Mesendoderm (in vitro differentiated cells): ENCODE measurements at places on chromosomes 1 and 21.

DNA sequence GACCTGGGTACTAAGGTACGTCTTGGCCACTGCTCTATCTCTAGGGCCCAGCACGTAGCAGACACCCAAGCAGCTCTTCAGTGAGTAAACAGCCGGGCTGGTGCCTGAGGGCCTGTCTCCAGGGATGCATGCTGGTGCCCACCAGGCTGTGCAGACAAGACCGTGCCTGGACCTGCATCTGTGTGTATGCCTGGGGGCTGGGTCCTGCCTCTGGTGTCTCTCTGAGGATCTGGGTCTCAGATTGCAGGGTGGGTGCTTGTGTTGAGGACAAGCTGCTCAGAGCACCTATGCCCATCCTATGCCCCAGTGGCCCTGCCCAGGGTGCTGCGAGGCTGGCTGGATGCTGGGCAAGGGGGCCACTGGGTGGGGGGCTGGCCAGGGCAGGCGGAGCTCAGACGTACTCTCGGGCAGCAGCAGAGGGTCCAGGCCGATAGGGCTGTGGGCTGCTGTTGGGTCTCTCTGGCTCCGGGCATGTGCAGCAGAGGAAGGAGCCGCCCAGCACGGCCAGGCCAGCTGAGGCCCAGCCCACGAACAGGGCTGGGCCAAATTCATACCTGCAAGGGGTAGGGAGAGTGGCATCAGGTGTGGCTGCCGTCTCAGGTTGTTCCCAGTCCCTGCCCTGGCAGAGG, 4.4 kb downstream of the CLDN19 start:
- DNase-seq: no peak

- DNase-seq: no peak
Measured at GRCh38 chr1:230087028-230087716, 20.1 kb downstream of the GALNT2 start.

DNA sequence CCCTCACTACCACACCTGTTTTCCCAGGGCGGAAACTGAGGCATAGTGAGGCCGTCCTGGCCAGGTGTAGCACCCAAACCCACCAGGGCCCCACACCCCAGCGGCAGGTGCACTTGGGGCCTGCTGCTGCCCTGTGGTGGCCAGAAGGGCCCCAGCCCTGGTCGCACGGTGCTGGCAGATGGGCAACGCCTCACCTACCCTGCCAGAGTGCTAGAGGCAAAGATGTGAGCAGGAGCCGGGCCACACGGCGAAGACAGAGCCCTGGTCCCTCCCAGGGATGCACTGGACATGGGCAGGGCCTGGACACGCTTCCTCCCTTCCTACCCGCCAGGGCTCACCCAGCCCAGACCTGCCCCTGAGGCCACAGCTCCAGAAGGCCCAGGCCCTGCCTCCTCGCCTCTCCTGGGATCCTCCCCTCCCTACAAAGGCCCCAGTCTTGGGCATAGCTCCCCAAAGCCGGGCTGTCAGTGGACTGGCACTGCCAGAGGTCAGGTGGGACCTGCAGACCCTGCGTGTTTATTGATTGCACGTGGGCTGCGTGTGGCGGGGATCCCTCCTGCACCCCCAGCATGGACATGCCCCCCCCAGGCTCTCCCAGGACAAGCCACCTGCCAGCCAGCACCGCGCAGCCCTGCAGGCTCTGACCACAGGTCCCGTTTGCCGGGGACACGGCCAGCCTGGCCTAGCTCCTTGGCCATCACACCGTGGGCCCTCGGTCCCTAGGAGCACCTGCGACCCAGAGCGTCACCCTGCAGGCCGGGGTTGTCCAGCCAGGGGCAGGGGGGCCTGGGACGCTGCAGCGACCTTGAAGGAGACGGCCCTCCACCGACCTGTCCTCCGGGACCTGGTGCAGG, 44.1 kb downstream of the MEGF6 start:
- no peak for DNase-seq

- DNase-seq: peak; percentile 43
Measured at GRCh38 chr1:34929497-34929852, at the start of gene DLGAP3. TSS of gene DLGAP3 (minus strand) at chr1:34929650. CDS start at chr1:34905383, 24,267 bp downstream.

- no peak for DNase-seq
Measured at GRCh38 chr1:86085741-86086409, 70.7 kb downstream of the COL24A1 start.

- DNase-seq: no peak
Measured at GRCh38 chr21:41008974-41009373, 159.0 kb upstream of the BACE2 start.

- DNase-seq: no peak
Measured at GRCh38 chr1:47241114-47242113, 9.4 kb upstream of the TAL1 start.

- no peak for DNase-seq
Measured at GRCh38 chr1:57384901-57385300, 39.0 kb downstream of the DAB1 start.

DNA sequence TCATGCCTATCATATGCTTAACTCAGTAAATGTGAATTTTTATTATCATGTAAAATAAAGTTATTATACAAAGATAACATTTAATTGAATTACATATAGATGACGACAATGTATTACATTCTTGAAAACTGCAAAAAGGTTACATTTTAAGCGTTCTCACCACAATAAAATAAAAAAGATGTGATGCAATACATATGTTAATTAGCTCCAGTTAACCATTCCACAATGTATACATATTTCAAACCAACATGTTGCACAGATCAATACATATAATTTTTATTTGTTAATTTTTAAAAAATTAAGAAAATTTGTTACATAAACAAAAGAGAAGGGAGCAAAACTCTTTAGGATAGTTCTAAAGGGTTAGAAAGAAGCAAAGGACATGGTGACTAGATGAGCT, 183.7 kb downstream of the VAV3 start:
- no peak for DNase-seq

- DNase-seq: peak; percentile 56
Measured at GRCh38 chr1:223642237-223642636, 23.3 kb downstream of the CAPN8 start.

DNA sequence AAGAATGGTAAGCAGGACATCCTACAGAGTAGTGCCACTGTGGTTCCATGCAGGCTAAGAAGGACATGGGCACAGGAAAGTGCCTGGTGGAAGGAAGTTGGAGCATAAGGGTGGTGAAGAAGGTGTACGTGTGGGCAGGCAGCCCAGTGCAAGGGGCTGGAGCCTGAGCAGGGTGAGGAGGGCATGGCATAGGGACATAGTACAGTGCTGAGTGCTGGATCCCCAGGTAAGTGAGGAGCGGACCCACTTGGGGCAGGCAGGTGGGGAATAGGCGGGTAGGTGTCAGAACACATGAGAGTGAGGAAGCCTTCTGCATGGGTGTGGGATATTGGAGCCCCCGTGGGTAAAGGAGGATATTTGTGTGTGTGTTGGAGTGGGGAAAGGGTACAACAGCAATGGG, 15.7 kb upstream of the LRRC53 start:
- DNase-seq: no peak

DNA sequence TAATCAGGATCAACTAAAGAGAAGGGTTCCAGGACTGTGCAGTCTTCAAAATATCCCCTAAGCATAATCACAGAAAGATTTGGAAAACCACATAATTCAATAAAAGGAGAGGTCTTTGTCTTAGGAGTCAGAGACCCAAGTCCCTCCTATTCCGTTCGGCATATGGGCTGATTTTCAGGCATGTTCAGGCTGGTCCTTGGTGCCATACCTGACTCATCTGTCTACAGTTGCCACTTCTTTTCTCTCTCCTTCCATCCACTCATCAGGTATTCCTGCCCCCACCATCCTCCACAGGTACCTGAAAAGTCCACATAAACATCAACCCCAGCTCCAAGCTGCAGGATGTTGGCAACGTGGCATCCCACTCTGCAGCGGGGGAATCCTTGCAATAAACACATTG, 29.7 kb upstream of the RPL11 start:
- no peak for DNase-seq

- no peak for DNase-seq
Measured at GRCh38 chr1:53166912-53167311, 24.5 kb upstream of the SLC1A7 start.

DNA sequence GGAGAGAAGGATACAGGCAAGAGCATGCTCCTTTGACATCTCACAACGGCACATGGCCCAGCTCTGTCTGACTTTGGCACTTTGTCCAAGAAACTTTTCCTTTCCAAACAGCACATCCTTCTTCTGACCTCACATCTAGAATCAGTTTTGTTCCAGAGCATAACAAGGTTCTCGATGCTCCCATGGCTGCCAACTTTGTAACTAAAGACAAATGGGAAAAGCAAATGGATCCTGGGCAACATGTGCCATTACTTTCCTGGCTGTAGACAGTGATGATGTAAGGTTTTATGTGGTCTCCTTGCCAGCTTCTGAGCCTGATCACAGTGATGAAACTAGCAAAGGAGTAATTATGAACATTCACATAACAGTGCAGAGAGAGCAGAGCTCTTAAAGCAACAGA, 171.8 kb upstream of the C1orf87 start:
- no peak for DNase-seq

DNA sequence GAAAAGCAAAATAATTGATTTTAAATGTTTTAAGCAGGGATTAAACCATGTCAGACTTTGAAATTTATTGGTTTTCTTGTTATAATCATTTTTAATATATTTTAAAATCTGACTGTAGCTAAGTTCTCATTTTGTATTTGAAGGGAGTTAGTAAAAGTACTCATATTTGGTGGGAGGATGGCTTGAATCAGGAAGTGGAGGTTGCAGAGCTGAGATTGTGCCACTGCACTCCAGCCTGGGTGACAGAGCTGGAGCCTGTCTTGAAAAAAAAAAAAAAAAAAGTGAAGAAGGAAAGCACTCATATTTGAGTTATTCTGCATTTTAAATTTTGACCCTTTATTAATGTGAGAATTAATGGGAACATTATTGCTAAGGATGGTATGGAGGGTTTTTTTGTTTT, 106.0 kb downstream of the RABGAP1L start:
- DNase-seq: no peak

GRCh38 chr1:13583966-13584791, 547 bp downstream of the PDPN start:
- DNase-seq: peak; percentile 87

DNA sequence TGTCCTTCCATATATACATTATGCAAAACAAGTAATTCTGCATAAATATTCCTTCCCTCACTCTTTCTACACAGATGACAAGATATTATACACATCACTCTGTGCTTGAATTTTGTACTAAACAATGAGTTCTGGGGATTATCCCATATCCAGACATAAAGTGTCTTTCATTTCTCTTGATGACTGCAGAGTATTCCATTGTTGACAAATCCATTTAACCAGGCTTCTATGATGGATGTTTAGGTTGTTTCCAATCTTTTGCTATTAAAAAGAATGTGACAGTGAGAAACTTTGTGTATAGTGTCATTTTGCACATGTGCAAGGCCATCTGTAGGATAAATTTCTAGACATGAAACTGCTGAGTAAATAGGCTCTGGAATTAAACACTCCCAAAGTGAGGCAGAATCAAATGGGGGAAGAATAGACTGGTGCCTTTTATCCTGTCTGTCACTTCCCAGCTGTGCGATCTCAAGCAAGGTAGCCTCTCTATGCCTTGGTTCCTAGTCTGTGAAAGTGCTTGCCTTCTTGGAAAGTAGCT, 29.9 kb upstream of the ATP2B4 start:
- no peak for DNase-seq

DNA sequence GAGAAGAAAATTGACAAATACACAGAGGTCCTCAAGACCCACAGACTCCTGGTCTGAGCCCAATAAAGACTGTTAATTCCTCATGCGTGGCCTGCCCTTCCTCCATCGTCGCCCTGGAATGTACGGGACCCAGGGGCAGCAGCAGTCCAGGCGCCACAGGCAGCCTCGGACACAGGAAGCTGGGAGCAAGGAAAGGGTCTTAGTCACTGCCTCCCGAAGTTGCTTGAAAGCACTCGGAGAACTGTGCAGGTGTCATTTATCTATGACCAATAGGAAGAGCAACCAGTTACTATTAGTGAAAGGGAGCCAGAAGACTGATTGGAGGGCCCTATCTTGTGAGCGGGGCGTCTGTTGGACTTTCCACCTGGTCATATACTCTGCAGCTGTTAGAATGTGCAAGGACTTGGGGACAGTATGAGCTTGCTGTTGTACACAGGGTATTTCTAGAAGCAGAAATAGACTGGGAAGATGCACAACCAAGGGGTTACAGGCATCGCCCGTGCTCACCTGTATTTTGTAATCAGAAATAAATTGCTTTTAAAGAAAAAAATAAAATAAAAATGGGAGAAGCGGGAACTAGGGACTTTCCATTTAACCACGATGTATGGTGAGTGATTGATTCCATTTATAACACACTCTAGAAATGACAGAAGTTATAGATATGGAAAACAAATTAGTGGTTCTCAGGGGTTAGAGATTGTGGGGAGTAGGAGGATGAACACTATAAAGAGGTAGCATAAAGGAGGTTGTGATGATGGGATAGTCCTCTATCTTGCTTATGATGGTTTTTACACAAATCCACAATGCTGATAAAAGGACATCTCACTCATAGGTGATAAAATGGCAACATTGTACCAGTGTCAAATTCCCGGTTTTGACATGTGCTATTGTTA, 244.7 kb downstream of the MRPL39 start:
- no peak for DNase-seq

- no peak for DNase-seq
Measured at GRCh38 chr1:233386336-233386735, 58.8 kb downstream of the MAP3K21 start.

- DNase-seq: peak; percentile 10
Measured at GRCh38 chr1:6625584-6626149, 999 bp downstream of the THAP3 start.

- no peak for DNase-seq
Measured at GRCh38 chr1:182587093-182587492, 2.0 kb downstream of the RNASEL start.

DNA sequence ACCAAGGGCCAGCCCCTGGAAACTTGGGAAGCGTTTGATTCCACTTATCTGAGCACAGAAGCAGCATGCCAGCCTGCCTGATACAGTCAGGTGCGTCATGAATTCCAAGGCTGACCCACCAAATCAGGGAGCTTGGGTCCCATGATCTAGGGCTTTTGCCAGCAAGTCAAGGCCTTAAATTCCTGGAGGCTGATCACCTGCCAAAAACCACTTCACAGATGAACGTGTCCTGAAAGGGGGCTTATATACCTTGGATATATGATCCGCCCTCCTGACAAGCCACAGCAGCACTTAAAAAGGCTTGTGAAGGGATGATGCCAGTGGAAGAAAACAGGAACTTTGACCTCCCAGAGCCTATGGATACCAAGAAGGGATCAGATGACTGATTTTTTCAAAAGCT, 24.0 kb upstream of the CLIC6 start:
- no peak for DNase-seq

GRCh38 chr1:29332204-29332603, 95.9 kb downstream of the PTPRU start:
- DNase-seq: peak; percentile 84

- DNase-seq: no peak
Measured at GRCh38 chr1:228117335-228117734, 8.2 kb upstream of the MRPL55 start.

- DNase-seq: no peak
Measured at GRCh38 chr1:215101511-215101910, 19.0 kb downstream of the KCNK2 start.

GRCh38 chr1:219402925-219403324, 210.0 kb downstream of the ZC3H11B start:
- DNase-seq: no peak

- peak; percentile 28 for DNase-seq
Measured at GRCh38 chr21:32918478-32919120, 107.1 kb upstream of the OLIG2 start.

- no peak for DNase-seq
Measured at GRCh38 chr1:50724626-50725286, 235.3 kb downstream of the FAF1 start.
